ENCODE measurements at places on chromosomes 7 and 10.
A peak's percentile ranks its signal among the peaks of the same experiment; 100 is the strongest.

DNA sequence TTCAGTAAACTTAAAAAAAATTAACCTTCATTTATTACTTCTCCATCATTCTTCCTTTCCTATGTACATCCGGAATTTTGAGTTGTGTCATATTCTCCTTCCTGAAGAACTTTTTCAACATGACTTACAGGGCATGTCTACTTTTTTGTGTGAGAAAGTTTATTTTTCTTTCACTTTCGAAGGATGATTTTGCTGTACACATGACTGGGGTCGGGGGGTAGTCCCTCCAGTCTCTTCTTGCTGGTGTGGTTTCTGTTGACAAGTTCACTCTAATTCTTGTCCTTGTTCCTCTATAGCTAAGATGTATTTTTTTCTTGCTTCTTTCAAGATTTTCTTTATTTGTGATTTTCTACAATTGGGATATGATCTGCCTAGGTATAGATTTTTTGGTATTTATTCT is 55.8 kb downstream of the INPP5A start:
- no peak for DNase-seq

- no peak for DNase-seq
These were observed 3.4 kb upstream of the IL6 start for GRCh38 chr7:22723637-22724036.

GRCh38 chr7:111756687-111757178 is 194.4 kb upstream of the IMMP2L start:
- DNase-seq: no peak

- DNase-seq: peak; percentile 15
These were observed 718 bp upstream of the BPGM start for GRCh38 chr7:134645935-134646334.

GRCh38 chr10:13091801-13092200 is 8.2 kb upstream of the OPTN start:
- no peak for DNase-seq

GRCh38 chr7:117021986-117022385 is 68.7 kb downstream of the ST7 start:
- no peak for DNase-seq

- no peak for DNase-seq
These were observed 32.0 kb downstream of the PRLHR start for GRCh38 chr10:118563373-118563890.

- DNase-seq: no peak
These were observed 287.8 kb upstream of the IGFBP3 start for GRCh38 chr7:46208635-46209525.

DNA sequence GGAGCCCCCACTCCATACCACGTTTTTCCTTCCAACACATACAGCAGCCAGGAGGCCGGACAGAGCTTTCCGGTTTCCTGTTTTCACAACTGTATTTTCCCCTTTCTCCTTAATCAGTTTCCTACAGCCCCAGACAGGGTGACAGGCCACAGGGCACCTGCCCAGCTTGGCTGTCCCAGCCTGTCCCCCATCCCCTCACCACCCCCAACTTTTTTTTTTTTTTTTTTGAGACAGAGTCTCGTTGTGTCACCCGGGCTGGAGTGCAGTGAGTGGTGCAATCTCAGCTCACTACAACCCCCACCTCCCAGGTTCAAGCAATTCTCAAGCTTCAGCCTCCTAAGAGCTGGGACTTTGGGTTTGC is 10.3 kb upstream of the HSPB1 start:
- DNase-seq: no peak

GRCh38 chr7:56092789-56093531 is at the start of gene PHKG1:
TSS of gene PHKG1 (minus strand) at chr7:56092952. CDS start at chr7:56088941, 4,011 bp downstream.
- DNase-seq: no peak

DNA sequence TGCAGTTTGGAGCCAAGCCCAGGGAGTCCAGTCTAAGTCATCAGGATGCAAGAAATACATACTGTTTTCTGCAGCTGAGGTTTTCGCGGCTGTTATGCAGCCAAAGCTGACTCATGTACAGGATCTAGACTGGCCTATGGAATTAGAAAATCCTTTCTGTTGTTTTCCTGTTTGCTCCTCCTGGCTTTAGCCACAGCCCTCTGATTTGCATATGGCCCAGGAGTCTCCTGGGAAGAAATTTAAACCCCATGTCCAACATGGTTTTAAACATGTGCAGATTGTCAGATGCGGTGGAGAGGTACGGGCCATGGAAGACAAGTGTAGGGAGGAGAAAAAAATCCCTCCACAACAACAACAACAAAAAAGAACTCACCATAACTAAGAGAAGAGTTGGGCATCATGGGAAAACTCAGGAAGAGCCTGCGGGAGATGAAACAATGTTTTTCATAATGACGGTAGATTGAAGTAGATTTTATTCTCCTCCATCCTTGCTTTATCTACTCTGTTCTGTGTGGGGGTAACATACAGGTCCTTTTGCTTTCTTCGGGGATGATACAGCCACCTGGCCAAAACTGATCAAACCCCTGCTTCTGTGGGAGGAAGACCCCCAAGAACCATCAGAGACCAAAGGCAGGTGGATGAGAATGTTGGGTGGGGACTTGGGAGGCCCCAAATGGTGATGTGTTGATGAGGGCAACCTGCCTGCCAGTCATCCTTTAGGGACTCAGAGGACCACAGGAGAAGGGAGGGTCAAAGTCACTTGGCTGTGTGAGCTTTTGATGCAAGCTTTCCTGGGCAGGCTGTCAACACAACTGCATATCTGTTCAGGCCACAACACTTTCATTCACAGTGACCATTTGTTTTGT is 29.8 kb upstream of the GNA12 start:
- no peak for DNase-seq

Measured in left kidney (tissue), 8 donors.